Lower leg skin (tissue), 4 donors: ENCODE measurements at places on chromosomes 16 and 17. TPM values are rescaled to one million over a fixed set of nuclear protein-coding genes. Genes with fewer than 3 reads are reported as not detected.

- DNase-seq, result no peak
These were observed 235.8 kb downstream of the MAP2K4 start for GRCh38 chr17:12256380-12256995.

Gene MYH13
- total RNA-seq, result not detected

DNA sequence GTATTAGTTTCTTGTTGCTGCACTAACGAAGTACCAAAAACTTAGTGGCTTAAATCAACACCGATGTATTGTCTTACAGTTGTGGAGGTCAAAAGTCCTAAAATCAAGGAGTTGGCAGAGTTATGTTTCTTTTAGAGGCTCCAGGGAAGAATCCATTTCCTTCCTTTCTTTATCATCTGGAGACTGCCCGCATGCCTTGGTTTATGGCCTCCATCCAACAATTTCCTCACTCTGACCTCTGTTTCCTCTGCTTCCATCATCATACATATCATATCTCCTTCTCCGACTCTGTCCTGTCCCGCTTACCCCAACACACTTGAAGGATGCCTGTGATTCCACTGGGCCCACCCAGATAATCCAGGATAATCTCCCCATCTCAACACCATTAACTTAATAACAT is 627.8 kb downstream of the KCNJ2 start:
- DNase-seq, result no peak

DNA sequence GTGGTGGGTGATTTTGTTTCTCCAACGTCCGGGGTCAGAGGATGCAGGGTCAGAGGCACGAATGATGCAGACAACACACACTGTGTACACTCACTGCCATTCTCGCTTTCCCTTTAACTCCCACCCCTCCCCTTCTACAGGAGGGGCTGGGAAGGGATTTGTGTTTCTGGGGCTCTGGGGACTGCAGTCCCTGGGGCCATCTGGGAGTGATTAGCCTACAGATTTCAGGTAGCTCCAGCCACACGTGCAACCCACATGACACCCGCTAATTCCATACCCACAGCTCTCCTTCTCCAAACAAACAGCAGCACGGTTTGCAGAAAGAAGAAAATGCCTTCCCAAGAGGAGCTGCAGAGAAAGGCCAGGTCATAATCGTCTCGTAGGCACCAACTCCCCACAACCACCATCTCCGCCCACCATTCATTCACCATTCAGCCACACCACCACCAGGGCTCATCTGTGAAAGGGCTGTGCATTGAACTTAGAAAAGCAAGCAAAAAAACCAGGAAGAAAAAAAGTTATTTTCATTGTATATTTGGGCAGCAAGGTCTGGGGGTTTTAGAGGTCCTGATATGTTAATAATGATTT is 9.4 kb upstream of the SOX9 start:
- DNase-seq, result no peak

GRCh38 chr17:17934214-17934613 is 38.0 kb downstream of the TOM1L2 start:
- no peak for DNase-seq

Gene ATXN7L3
- total RNA-seq, result 71.8 TPM

GRCh38 chr16:69435977-69436820 is 11.8 kb downstream of the CYB5B start:
- DNase-seq, result no peak

- no peak for DNase-seq
These were observed 1.5 kb downstream of the PIEZO1 start for GRCh38 chr16:88783391-88784073.

Gene KRTAP2-3
- total RNA-seq, result 12.8 TPM

DNA sequence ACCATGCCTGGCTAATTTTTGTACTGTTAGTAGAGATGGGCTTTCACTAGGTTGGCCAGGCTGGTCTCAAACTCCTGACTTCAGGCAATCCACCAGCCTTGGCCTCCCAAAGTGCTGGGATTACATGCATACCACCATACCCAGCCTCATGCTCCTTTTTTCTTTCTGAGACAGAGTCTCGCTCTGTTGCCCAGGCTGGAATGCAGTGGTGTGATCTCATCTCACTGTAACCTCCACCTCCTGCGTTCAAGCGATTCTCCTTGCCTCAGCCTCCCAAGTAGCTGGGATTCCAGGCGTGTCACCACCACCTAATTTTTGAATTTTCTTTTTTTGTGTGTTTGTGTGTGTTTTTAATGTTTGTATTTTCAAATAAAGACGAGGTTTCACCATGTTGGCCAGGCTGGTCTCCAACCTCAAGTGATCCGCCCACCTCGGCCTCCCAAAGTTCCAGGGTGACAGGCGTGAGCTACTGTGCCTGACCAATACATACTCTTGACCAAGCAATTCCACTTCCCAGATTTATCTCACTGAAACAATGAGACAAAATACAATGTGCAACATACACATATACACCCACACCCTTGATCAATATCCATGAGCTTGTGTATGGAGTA is 5.0 kb downstream of the GRB2 start:
- DNase-seq, result peak; percentile 45

GRCh38 chr16:79066561-79066960 is 534.0 kb downstream of the MAF start:
- DNase-seq, result no peak

Gene FSCN2
- 1.8 TPM for total RNA-seq

- DNase-seq, result no peak
These were observed 468.8 kb upstream of the HSBP1 start for GRCh38 chr16:83338941-83339340.

GRCh38 chr17:19714542-19715411 is 1.6 kb downstream of the SLC47A2 start:
- DNase-seq, result peak; percentile 82

Gene GLP2R
- not detected for total RNA-seq
